ENCODE measurements at places on chromosomes 13 and 19. TPM values are rescaled to one million over a fixed set of nuclear protein-coding genes. Genes with fewer than 3 reads are reported as not detected.
A peak's percentile ranks its signal among the peaks of the same experiment; 100 is the strongest.

The IGFL1 gene
- total RNA-seq, result not detected

DNA sequence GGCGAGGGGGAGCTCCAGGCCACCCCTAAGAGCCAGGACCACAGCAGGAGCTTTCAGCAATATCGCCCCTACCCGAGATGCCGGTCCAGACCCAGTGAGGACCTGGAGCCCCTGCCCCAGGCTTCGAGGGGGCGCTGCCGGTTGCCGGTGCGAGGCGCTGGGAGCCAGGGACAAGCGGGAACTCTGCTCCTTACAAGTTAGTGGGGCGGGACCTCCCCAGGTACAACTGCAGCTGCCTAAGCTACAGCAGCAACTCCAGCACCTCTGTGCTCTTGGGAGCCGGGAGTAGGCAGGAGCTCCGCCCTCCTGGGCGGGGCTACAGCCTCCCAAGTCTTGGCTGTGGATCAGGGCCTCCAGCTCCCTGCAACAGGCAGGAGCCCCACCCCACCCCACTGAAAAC is 15.2 kb upstream of the TSC22D1 start:
- no peak for DNase-seq

GRCh38 chr13:51501592-51502152 is 48.8 kb upstream of the INTS6 start:
- no peak for DNase-seq

The SNRPD2 gene
- total RNA-seq, result 652 TPM

DNA sequence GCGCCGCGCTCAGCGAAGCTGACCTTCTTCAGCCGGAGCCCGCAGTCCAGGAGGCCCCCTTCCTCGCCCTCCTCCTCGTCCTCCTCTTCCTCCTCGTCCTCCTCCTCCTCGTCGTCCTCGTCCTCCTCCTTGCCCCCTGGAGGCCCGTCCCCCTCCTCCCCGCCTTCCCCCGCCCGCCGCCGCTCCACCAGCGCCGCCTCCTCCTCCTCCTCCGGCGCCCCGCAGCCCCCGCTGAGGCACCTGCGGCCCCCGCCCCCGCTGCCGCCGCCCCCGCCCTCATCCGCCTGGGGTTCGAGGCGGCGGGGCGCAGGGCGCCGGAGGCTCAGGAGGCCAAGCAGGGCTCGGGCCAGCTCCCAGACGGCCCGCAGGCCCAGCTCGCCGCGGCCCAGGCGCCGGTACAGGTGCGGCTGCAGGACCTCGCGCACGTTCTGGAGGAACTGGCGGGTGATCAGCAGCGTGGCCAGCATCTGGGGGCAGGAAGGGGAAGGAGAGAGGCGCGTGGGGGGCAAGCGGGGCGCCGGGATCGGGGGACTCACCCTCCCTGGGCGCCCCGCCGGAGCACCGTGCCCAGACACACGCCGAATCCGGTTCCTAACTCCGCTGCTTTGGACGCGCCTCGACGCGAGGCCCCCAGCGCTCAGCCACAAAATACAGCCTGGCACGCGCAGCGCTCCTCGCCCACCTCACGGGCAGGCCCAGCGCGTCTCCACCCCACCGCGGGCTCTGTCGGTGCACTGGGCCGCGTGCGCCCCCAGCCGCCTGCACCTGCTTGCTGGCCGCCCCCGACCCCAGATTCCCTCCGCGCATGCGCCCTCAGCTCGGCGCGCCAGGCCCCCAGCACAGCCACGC is 5.9 kb downstream of the ANO8 start:
- DNase-seq, result peak; percentile 40

DNA sequence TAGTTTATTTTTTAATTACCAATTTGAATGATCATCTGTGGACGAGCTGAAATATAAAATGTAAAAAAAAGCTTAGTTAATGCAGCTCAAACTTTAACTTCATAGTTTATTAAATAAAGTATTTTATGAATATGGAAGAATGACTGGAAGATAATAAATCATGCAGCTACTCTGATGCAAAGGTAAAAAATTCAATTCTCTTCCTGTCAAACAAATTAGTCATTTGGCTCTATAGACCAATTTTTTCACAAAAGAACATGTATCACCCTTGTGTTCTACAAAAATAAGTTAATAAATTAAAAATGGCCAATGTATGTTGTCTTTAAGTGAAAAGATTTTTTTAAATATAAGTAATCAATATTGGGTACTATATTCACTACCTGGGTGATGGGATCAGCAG is 26.2 kb downstream of the EXOSC8 start:
- DNase-seq, result no peak

DNA sequence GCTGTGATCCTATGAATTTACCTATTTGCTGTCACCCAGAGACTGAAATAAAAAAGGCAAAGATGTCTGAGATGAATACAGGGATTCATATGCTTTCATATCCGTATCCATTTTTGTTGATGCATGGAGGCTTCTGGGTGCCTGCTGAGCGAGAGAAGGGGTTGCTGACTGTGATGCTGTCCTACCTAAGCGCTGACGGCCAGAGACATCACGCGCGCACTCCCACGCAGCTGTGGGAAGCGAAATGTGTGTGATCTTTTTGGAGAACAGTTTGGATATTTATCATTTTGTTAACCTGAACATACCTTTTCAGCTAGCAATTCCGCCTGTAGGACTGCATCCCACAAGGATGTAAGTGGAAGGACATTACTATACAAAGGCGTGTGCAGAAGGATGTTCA is 23.9 kb downstream of the TSHZ3 start:
- no peak for DNase-seq

The SYNGR4 gene
- not detected for total RNA-seq

The GRIK5 gene
- 0.37 TPM for total RNA-seq

The ZNF45 gene
- 16.5 TPM for total RNA-seq

The MAP4K1 gene
- 269 TPM for total RNA-seq

The TBXA2R gene
- total RNA-seq, result 2.6 TPM

- peak; percentile 54 for DNase-seq
These were observed 12.0 kb downstream of the KHSRP start for GRCh38 chr19:6412447-6413091.

The FXYD7 gene
- total RNA-seq, result 4.1 TPM

GRCh38 chr19:6374711-6375410 is 872 bp downstream of the PSPN start:
- DNase-seq, result no peak

The ZNF808 gene
- total RNA-seq, result 47.0 TPM

The OLFM2 gene
- 9.2 TPM for total RNA-seq

The MBD3L3 gene
- not detected for total RNA-seq

DNA sequence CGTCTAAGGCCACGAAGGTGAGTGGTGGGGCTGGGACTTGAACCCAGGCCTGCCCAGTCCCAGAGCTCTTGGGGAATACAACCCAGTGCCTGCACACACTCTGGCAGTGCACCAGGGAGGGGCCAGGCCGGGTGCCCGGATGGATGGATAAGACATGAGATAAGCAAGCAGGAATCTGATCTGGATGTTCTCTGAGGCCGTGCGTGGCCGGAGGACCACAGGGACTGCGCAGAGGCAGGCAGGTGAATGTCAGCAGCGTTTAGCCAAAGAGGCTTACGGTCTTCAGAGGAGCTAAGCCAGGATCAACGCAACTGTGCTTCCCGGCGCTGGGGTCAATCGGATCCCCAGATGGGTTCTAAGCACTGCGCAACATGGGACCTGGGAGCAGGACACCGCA is 1.5 kb downstream of the ZNF787 start:
- no peak for DNase-seq

DNA sequence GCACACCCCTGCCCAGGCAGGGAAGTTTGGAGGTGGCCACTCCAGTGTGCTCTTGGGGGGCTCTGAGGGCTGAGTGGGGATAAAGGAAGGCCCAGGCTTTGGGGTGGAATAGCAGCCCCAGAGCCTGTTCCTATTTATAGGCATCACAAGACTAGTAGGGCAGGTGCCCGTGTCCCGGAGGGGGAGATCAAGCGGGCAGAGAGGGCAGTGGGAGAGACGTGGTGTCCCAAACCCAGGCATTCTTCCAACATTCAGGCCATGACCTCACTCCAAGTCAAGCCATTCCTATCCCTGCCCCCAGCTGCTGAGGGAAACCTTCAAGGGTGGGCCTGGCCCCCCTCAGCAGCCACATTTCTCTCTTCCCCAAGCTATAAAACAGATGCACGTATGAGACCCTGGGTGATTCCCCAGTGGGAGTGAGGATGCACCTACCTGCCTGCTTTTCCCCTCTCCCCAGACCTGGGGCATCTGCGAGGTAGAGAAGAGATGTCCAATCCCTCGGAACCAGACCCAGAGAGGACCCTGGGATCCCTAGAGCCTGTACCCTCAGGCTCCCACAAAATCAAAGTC is 3.9 kb downstream of the WIZ start:
- no peak for DNase-seq

- no peak for DNase-seq
These were observed 290.7 kb downstream of the SPRY2 start for GRCh38 chr13:80050252-80050651.

- no peak for DNase-seq
These were observed 31.8 kb downstream of the ZNF787 start for GRCh38 chr19:56089344-56089743.

The MBD3L2 gene
- total RNA-seq, result not detected

GRCh38 chr19:54532528-54532927 is 29.9 kb downstream of the LAIR2 start:
- peak; percentile 63 for DNase-seq

The CD209 gene
- not detected for total RNA-seq

- peak; percentile 64 for DNase-seq
These were observed 19.4 kb downstream of the ACTN4 start for GRCh38 chr19:38666663-38667511.

DNA sequence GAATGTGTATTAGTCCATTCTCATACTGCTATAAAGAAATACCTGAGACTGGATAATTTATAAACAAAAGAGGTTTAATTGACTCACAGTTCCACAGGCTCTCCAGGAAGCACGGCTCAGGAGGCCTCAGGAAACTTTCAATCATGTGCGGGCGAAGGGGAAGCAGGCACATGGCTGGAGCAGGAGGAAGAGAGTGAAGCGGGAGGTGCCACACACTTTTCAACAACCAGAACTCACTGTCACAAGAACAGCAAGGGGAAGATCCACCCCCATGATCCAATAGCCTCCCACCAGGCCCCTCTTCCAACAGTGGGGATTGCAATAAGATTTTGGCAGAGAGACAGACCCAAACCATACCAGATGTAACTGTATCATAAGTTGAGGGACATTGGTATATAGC is 72.7 kb downstream of the IRS2 start:
- no peak for DNase-seq

The CAPS gene
- 11.4 TPM for total RNA-seq

- no peak for DNase-seq
These were observed 22.6 kb downstream of the ZNF507 start for GRCh38 chr19:32367948-32368536.

The OR7A5 gene
- not detected for total RNA-seq

DNA sequence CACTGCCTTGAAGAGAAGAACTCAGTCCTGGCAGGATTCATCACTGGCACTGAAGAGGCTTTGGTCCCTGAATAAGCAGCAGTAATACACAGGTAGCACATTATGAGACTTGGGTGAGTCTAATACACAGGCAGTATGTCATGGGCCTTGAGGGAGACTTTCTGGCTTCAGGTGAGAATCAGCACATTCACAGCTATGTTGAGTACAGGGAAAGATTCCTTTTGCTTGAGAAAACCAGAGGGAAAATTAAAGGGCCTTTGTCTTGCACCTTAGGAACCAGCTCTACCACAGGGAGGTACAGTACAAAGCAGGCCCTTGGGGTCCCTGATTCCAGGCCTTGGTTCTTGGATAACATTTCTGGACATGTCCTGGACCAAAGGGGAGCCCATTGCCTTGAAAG is 484.6 kb downstream of the RFC3 start:
- DNase-seq, result no peak

The MIER2 gene
- 21.6 TPM for total RNA-seq

DNA sequence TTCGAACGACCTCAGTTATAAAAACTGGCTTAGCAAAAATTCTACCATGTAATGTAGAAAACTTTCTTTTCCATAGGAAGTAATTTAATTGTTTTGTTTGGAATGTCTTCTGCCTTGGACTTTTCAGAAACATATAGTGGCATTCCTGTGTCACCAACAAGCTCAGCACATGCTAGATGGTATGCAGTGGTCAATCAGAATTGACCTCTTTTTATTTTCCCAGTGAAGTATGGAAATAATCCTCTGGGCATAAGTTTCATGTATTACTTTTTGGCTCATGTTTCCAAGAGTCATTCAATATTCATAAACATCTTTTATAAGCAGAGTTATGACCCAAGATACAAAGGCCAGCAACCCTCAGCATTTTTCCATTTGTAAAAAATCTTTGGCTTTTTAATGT is 33.6 kb downstream of the NALCN start:
- DNase-seq, result no peak

GRCh38 chr13:99087954-99088491 is 110.2 kb upstream of the DOCK9 start:
- peak; percentile 44 for DNase-seq

DNA sequence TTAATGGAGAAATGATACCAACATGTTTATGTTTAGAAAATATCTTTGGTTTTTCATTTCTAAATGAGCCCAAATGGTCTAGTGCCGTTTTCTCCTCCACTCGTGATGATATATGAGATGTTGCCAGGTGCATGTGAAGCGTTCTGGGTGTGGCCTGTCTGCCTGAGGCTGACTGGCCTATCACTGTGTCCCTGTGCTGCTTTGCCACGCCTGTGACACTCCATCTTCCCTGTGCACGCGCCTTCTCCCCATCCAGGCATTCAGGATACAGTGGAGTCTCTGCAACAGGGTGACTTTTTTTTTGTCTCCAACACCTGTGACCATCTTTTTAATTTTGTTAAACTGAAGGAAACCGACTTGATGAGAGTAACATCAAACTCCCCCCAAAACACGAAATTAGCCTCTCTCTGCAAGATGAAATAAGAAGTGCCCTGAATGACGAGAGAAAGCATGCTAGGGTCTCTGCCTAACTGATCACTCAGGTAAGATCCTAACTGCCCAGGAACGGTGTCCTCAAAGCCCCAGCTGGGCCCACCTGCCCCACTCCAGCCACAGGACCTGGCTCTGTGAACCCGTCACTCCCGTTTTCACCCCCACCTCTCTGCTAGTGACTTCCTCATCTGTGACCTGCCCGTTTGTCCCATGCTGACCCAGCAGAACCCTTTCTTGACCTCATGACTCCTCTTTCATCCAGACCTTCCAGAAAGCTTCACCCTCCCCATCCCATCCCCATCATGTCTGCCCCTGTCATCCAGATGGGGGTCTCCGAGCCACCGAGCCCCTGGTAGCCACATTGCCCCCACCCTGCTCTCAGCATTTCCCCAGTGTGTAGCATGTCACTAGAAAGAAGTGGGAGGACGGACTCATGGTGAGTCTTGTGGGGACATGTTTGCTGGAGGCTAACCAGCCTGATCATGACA is 33.2 kb upstream of the TFDP1 start:
- no peak for DNase-seq

The ZNF667 gene
- 0.71 TPM for total RNA-seq

GRCh38 chr13:91664039-91664438 is 265.6 kb downstream of the GPC5 start:
- DNase-seq, result no peak

GRCh38 chr19:16001481-16002312 is 52.9 kb downstream of the OR10H4 start:
- DNase-seq, result peak; percentile 69

GRCh38 chr19:3282155-3282554 is 57.7 kb downstream of the CELF5 start:
- no peak for DNase-seq
